Stimulated activated naive CD4-positive, alpha-beta T cell (primary cell): ENCODE measurements at places on chromosomes 16 and 17.

DNA sequence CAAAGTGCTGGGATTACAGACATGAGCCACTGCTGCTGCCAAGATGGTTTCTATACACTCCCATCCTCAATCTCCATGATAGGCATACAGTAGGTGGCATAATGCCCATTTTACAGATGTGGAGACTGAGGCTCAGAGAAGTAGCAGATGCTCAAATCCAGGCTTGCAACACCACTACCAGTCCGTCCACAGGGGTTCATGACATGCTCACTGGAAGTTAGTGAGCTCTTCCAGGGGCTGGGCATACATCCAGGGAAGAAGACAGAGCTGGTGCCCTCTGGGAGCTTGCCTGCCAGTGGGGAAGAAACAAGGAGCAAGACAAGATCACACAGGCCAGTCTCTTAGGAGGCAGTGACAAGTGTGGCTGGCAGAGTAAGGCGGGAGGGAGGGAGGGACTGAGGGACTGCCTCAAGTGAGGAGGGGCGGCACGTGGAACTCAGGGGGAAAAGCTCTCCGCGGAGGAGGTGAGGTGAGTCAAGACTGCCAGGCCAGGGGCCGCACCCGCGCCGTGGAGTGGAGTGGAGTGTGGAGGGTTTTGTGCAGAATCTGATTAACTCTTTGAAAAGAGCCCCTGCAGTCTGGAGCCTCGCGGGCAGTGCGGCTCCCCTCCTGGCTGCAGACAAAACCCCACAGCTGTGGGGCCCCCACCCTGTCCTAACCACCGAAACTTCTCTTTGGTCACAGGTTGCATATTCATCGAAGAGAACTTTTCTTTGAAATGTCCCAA lies 27.9 kb downstream of the SREBF1 start:
- no peak for DNase-seq

DNA sequence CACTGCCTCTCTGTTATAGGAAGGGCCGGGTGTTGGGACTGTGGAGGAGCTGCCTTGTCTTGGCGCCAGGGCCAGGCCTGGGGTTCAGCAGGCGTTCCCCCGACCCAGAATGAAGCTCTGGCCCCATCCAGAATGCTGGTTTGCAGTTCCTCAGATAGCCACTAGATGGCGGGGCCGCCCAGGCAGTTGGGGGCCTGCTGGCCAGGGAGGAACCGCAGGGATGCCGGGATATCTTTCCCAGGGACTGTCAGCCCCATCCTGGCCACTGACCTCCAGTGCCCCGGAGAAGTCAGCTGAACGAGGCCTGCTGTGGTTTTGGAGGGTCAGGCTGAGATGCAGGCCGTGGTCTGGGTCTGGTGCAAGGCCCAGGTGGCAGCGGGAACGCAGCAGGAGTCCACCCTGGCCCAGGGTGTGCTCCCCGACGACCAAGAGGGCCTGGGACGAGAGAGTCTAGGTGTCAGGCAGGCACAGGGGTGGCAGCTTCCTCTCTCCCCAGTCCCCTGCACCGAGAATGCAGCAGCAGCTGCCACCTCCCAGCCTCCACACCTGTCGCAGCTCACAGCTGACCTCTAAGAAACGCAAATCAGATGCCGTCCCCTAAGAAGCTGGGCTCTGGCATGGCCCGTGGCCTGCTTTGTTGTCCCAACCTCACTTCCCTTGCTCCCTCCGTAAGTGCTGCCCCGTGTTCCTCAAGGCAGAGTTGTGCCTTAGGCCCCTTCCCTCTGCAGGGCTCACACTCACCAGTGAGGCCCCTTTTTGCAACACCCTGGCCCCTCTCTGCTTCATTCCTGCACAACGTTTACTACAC lies 51.2 kb downstream of the RMI2 start:
- DNase-seq, result peak; percentile 52

DNA sequence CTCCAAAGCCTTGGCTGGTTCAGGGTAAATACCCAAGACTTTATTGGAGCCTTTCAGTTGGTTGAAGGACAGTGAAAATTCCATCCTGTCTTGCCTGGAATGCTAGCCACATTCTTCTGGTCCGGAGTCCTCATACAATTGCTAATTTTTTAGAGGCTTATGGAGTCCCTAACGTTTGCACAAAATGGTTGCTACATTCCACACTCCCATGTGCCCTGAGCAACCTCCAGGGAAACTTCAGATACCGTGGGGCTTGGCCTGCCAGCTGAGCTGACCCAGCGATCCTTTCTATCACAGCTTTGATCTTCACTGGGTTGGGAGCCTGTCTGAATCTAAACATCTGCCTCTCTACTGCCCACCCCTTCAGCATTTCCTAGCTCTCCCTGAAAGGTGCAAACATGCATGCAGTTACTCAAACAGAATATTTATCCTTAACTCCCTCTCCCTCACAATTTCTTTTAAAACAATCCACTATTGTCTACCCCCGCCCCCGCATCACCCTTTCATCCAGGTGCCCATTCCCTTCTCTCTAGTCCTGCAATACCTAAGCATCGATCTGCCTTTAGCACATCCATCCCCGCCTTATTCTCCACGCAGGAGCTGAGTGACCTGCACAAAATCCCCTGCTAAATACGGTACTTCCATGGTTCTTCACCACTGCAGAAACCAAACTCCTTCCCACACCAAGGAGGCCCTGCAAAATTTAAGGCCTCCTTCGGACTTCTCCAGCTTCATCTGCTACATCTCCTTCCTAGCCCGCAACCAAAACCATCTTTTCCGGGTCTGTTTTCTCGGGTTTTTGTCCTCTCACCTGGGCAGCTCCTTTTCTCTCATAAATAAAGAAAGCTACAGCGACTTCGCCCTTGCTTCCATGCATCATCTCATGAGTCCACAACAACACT lies 810 bp upstream of the GAN start:
- DNase-seq, result no peak

DNA sequence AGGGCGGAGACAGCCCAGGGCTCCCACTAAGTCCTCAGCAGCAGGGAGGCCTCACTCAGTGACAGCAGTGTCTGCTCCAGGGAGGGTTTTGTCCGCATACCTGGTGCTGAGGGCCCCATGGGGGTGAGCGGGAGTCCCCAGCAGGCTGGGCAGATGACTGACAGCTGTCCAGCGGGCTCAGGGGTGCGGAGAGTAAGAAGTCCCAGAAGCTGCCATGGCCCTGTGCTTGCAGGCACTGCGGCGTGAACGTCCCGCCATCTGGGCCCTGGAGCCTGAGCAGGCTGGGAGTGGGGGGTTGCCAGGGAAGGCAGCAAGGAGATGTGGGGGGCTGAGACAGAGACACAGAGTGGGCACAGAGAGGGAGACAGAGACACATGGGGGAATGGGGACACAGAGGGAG lies 20.1 kb downstream of the CACNA1G start:
- no peak for DNase-seq

DNA sequence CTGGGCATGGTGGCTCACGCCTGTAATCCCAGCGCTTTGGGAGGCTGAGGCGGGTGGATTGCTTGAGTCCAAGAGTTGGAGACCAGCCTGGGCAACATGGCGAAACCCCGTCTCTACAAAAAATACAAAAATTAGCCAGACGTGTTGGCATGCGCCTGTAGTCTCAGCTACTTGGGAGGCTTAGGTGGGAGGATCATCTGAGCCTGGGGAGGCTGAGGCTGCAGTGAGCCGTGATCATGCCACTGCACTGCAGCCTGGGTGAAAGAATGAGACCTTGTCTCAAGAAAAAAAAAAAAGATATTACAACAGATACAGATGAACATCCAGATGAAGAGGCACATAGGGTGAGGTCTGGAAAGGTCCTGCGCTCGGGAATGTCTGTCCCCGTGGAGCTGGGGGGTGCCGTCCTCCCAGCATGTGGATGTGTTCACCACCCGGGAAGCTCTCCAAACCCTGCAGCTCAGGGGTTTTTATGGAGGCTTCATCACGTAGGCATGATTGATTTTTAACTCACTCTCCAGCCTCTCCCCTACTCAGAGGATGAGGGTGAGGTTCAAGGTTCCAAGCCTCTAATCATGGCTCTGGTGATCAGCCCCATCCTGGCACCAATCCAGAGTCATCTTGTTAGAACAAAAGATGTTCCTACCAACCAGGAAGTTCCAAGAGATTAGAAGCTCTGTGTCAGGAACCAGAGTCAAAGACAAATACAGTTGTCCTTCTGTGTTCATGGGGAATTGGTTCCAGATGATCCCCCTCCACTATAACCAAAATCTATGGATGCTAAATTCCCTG lies 85.0 kb upstream of the DNAJA2 start:
- no peak for DNase-seq

- DNase-seq, result no peak
Measured at GRCh38 chr17:62998166-62998565, 32.1 kb downstream of the TANC2 start.

GRCh38 chr16:23842137-23842600 lies 6.4 kb downstream of the PRKCB start:
- no peak for DNase-seq

GRCh38 chr17:74430706-74431567 lies 951 bp upstream of the GPRC5C start:
- DNase-seq, result no peak

DNA sequence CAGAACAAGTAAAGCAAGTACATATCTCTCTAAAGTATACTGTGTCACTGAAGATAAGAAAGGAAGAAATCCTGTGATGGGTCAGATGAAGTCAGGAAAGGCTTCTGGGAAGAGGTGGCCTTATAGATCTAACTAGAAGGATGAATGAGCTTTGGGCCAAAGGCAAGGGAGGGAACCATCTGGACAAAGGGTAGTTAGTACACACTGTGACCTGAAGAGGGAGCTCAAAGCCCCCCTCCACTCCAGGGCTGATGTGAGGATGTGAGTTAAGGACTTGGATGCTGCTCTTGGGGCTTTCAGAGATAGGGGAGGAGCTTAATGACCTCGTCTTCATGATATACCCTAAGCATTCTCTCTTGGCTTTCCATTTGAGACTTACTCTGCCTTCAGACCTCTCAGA lies 185.3 kb upstream of the CACNG3 start:
- peak; percentile 4 for DNase-seq

DNA sequence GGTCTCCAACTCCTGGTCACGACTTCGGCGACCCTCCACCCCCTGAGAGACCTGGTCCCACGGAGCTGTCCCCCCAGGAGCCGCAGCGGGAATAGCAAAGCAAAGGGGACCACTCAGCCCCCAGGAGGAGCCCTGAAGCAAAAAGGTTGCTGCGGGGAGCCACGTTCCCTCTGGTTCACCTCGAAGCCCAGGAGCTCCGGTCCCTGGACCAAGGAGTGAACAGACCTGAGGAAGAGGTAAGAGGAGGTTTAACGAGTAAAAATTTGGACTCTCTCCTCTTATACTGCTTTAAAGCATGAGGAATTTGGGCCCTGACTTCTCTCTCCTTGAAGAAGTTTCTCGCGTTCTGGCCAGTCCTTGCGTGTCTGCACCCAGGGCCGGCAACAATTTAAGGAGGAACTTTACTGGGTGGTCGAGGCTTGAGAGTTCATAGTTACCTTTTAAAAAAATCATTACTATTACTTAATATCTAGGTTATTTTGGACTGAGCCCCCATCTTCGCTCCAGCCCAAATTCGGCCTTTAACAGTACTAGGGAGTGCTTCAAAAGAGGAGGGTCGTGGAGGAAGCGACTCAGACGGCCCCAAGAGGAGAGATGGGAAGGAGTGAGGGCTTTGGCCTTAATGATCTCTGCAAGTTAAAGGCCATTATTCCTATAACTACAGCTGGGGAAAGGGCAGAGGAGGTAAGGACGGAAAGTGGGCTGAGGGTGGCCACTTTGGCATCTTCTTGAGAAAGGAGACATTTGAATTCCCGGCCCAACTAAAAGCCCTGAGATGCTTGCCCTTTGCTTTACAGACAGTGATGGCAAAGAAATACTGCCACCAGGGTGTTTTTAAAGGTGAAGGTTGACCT lies 16.9 kb upstream of the HOXB9 start:
- DNase-seq, result no peak

GRCh38 chr17:10120109-10120485 lies 78.3 kb downstream of the GAS7 start:
- no peak for DNase-seq

DNA sequence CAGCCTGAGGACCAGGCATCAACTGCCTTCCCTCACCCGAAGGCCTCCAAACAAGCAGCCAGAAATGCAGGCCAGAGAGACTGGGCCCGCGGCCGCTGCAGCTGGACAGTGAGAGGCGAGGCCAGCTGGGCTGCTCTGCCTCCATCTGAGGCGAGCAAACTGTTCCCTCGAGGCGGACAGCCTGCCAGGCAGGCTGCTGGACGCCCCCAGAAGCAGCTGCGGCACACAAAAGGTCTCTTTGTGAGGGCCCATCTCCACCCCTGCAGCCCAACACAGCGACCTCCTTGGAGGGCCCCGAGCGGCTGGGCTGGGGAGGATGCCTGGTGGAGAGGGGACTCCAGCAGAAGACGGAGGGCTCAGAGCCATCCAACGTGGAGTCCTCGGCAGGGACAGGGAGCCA lies 4.7 kb downstream of the CORO7 start:
- DNase-seq, result no peak
